ENCODE measurements at places on chromosomes 11 and 22.

DNA sequence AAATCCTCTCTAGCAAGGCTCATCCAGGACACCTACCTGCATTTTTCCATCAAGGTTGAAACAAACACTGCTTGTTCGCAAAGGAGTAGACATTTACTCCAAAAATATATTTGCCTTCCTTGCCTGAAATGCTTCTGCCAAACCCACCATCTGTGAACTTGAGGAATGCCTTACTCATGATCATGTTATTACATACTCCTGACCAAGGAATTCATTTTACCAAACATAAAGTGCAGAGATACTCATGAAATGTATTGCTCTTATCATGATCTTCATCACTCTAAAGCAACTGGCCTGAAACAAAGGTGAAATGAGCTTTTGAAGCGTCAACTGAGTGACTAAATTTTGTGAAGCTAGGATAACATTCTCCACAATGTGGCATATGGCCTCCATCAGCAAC is 243.1 kb upstream of the CCDC179 start:
- no peak for DNase-seq

DNA sequence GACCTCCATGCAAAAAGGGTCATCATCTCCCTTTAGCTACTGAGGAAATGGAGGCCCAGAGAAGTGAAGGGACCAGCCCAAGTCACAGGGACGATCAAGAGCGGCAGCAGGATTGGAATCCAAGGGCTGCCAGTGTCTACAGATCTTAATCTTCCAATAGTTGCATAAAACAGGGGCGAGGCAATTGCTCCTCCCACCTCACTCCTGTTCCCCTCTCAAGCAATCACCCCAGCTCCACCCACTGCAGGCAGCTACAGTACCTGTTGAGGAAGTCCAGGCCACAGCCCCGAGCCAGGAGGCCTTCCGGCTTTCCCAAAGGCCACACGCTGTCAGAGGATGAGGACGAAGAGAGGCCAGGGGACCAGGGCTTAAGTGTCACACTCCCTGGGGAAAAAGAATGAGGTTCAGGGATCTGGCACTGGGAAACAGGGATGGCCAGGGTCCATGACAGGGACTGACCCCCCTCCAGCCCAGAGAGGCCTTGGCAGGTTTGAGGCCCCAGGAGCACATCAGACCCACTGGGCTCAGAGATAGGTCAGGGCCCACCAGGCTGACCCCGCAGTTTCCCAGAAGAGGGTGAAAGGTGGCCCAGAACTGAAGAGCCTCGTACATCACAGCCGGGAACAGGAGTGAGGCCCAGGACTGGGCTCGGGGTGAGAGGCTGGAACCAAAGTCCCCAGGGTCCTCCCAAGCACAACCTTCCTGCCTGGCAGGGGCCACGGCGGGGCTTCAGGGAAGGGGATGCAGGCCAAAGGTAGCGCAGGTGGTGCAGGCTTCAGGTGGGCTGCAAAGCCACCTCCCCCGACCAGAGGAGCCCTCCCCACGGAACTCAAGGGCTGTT is 16.4 kb upstream of the MFNG start:
- no peak for DNase-seq

GRCh38 chr22:35305525-35306070 is 5.9 kb downstream of the TOM1 start:
- no peak for DNase-seq

- no peak for DNase-seq
Measured at GRCh38 chr11:30000986-30001750, 15.7 kb downstream of the KCNA4 start.

DNA sequence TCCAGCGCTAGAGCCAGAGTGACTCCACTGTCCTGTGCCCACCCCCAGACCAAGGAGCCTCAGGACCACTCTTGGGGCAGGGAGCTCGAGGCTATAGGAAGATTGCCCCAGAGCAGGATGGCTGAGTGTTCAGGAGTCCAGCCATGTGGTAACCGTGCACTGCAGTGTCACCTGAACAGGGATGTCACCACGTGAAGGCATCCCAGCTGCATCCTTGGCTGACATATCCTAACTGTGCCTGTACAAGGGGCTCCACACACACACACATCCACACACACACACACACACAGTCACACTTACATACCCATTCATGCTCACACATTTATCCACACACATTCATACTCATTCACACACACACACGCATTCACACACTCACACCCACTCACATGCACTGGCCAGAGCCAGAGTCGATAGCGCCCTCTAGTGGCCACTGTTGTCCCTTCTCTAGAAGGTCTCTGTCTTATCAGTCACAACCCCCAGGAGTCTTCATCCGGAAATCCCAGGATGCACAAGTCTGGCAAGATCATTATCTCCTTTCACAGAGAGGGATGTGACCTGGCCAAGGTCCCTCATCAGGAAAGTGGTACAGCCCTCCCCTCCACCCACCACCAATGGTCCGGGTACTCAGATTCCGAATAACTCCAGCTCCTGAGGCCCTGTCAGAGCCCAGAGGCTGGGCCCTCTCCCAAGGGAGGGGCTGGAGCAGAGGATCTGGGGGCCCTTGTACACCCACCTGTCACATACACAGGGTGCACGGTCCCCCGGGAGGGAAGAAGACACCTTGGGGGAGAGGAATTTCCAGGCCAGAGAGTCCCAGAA is 55.1 kb downstream of the IGLL5 start:
- peak; percentile 57 for DNase-seq

- no peak for DNase-seq
Measured at GRCh38 chr11:17267576-17267975, 9.0 kb upstream of the NUCB2 start.

DNA sequence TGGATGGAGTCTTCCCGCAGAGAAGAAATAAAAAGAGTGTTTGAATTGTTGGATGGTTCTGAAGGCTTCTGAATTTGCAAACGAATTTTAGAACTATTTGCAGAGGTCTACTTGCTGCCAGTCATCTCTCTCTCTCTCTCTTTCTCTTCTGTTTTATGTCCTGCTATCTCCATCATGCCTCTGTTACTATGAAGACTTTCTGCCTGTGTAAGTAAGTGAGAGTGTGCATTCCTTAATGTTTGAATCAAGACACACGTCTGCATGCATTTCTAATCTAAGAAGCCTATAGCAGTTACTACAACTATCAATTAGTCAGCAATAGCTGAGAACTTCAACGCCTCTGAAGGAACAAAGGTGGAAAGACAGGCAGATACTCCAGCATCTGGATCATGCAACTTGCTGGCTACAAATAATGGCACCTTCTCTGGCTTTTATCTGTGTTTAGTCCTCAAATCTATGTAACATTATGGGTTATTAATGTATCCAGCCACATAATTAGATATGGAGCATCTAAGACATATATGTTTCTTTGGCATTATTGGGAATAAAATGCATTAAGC is 191.5 kb upstream of the BLID start:
- DNase-seq = no peak

DNA sequence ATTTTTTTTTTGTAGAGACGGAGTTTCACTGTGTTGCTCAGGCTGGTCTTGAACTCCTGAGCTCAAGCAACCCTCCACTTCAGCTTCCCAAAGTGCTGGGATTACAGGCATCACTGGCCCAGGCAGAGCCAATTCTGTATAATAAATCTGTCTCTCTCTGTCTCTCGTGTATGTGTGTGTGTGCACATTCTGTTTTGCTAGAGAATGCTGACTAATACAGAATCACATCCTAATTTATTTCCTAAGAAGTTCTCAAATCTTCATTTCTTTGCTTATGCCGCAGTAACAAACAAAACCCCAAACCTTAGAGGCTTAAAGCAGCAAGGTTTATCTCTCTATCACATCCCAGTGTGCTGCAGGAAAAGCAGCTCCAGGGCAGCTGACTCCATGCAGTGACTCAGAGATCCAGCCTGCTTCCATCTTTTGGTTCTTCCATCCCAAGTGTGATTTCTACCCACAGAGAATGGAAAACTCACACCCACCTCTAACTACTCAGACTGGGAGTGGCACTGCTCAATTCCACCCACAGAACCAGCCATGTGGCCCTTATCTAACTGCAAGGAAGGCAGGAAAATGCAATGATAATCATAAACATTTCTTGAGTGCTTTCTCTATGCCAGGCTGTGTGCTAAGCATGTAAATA is 35.1 kb upstream of the LRRC10B start:
- no peak for DNase-seq

DNA sequence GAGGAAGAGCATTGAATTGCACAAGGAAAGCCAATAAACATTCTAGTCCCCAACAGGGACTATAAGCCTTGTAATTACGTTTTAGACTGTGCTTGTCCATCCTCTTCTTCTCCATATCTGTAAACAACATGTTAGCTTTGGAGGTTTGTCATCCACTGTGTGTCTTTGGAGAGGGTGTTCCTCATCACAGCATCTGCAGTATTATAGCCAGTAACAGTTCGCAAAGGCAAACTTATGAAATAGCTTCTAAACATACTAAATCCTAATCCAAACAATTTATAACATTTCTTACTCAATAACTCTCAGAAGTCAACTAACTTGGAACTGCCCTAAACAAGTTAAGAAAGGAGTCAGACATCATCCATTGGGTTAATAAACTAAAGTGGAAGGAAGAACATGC is 10.3 kb upstream of the BDNF start:
- DNase-seq = no peak

GRCh38 chr11:96105944-96106343 is 182.0 kb upstream of the MTMR2 start:
- no peak for DNase-seq

GRCh38 chr11:114054806-114055205 is 4.7 kb upstream of the ZBTB16 start:
- DNase-seq = no peak

GRCh38 chr11:131446590-131447275 is 76.3 kb downstream of the NTM start:
- no peak for DNase-seq

DNA sequence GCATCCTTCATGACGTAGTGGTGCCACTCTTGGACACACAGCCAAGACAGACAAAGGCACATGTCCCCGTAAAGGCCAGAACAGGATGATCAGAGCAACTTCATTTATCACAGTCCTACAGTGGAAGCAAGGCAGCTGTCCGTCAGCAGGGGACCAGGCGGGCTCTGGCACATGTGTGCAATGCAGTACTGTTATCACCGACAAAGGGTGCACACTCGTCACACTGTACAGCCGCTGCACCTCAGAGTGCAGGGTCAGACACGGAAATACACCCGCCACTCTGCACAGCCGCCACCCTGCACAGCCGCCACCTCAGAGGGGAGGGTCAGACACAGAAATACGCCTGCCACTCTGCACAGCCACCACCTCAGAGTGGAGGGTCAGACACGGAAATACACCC is 13.4 kb upstream of the IL17REL start:
- DNase-seq = no peak

- DNase-seq = no peak
Measured at GRCh38 chr22:27603800-27604144, 197.8 kb downstream of the MN1 start.

DNA sequence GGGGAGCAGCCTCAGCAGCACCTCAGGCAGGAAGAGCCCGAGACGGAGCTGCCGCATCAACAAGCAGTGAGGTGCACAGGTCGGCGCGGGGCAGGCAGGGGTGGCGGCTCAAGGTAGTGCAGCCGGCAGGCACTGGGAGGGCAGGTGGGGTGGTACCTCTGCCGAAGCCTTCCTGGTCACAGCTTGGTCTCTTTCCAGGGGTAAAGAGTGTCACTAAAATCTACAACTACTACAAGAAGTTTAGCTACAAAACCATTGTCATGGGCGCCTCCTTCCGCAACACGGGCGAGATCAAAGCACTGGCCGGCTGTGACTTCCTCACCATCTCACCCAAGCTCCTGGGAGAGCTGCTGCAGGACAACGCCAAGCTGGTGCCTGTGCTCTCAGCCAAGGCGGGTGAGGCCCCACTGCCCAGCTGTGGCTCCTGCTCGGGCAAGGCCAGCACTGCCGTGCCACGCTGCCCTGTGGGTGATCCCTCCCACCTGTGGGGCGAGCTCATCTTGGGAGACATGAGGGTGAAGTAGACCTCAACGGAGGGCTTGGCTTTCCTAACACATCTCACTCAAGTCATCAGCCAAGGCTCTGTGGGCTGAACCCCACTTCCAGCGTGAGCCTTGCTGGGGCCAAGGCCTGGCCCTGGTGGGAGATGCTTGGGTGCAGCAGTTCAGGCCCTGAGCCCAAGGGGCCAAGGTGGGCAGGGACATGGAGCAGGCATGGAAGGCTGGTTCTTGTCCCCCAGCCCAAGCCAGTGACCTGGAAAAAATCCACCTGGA is 13.6 kb downstream of the GATD1 start:
- no peak for DNase-seq

DNA sequence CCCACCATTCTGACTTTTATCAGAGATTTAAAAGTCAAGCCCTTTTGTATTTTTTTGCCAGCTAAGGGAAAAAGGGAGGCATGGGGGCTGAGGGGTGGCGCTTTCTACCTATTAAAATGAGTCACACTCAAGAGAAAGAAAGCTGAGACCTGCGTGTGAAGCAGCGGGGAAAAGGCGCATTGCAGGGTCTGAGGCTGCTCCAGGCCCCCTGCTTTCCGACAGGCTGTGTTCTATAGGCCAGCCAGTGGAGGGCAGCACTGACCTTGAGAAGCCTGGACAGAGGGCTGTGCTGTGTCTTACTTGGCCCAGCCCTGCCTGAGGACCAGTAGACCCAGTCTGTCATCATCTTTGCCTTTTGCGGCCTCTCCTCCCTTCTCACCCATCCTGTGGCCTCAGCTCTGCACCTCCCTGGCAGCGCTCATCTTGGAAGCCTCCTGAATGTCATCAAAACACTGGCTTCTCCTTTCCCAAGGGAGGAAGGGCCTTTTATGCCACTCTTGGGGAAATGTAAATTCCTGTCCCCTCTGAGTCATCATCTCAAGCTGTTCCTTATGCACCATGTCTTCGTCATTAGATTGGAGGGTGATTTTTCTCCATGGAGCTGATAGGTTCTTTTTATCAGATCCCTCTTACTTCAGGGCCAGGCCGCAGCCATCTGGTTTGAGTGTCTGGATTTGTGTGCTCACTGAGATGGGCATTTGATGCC is 12.6 kb upstream of the MAPK8IP1 start:
- DNase-seq = no peak

DNA sequence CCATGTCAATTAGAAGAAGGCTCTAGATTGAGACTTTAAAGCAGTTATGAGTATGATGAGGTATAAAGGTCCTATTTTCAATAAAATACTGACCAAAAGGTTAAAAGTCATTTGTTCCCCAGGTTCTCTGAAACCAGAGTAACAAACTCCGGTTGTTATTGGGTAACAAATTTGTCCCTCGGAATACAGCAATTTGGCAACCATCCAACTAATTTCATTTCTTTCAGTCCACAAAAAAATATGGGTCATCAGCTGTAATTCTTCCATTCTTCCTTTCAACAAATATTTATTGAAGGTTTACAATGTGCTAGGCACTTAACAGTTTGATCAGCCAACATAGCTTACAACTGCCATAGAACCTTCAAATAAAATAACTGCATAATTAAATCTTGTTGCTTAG is 79.9 kb downstream of the TTC28 start:
- DNase-seq = no peak

GRCh38 chr11:73381589-73381988 is 5.4 kb downstream of the RELT start:
- DNase-seq = no peak
